HT1080 (cell line): ENCODE measurements at places on chromosomes 7 and 10. TPM values are rescaled to one million over a fixed set of nuclear protein-coding genes. Genes with fewer than 3 reads are reported as not detected.
A peak's percentile ranks its signal among the peaks of the same experiment; 100 is the strongest.

DNA sequence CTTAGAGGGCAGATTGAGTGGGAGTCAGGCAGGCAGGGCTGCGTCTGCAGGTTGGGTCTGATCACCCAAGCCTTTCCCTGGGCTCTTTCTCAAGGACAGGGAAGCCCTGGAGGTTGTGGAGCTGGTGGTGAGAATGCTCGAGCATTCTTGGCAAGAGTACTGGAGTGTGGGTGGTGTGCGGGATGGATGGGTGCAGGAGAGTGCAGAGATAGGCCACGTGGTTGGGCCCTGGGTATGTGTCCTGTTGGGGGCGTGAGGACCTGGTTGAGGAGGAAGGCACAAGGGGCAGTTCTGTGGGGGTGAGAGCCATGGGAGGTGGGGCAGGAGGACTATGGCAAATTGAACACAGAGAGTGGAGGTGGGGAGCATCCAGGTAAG lies 135.9 kb downstream of the PTPN20 start:
- no peak for DNase-seq

Gene NSMCE4A
- 75.6 and 78.4 TPM in 2 replicates for total RNA-seq

DNA sequence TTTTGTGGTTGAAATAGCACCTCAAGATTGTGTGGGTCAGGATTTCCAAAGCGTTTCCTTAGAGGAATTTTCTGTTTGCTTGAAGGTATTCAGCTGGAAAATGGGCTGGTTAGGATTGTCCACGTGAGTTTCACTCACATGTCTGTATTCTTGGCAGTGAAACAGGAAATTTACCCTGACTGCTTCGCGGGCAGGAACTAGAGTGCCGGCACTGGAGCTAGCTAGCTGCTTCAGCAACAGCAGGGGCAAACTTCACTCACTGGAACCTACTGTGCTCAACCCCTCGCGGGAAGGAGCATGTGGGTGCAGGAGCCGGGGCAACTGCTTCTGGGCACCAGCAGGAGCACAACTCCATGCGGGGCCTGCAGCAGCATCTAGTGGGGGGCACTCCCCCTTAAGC lies 38.0 kb upstream of the RTKN2 start:
- DNase-seq, result no peak

Gene UNCX
- not detected in 2 replicates for total RNA-seq

- no peak for DNase-seq
Observed at GRCh38 chr10:132044803-132045202, 20.9 kb upstream of the JAKMIP3 start.

GRCh38 chr7:54109501-54109900 lies 432.7 kb upstream of the VSTM2A start:
- peak; percentile 28 for DNase-seq

Gene UNC5B
- total RNA-seq, result 1.7 and 2.9 TPM in 2 replicates

- DNase-seq, result no peak
Observed at GRCh38 chr7:3191548-3191947, 109.5 kb upstream of the SDK1 start.

- no peak for DNase-seq
Observed at GRCh38 chr7:27115221-27116026, 12.9 kb upstream of the HOXA2 start.

Gene TAS2R39
- not detected in 2 replicates for total RNA-seq

GRCh38 chr7:130444234-130444633 lies 3.4 kb upstream of the CEP41 start:
- DNase-seq, result no peak

Gene ADIRF
- total RNA-seq, result 0.77 and 1.2 TPM in 2 replicates

Gene POLR2J2
- total RNA-seq, result 1.5 and 1.6 TPM in 2 replicates

Gene ELAPOR2
- total RNA-seq, result 6.7 and 7.7 TPM in 2 replicates

- DNase-seq, result no peak
Observed at GRCh38 chr10:131770946-131771633, 129.7 kb upstream of the PPP2R2D start.

Gene SLC25A40
- 7.6 and 7.9 TPM in 2 replicates for total RNA-seq

DNA sequence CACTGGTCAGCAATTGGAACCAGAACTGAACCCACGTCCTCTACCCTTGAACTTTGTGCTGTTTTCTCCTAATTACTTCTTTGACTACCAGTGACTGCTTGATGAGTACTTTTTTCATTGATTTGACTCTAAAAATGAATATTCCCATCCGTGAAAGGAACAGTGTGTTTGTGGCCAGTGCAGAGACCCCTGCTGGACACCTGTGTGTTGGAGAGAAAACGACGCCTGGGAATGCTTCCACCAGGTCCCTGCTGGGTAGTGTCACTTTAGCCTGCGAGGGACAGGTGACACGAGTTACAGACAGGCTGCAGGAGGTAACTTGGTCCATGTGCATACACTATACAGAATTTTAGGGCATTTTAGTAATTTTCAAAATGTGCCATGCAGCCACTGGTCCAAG lies 6.8 kb upstream of the GJD4 start:
- DNase-seq, result no peak

GRCh38 chr7:30278849-30279652 lies 5.3 kb upstream of the ZNRF2 start:
- no peak for DNase-seq

DNA sequence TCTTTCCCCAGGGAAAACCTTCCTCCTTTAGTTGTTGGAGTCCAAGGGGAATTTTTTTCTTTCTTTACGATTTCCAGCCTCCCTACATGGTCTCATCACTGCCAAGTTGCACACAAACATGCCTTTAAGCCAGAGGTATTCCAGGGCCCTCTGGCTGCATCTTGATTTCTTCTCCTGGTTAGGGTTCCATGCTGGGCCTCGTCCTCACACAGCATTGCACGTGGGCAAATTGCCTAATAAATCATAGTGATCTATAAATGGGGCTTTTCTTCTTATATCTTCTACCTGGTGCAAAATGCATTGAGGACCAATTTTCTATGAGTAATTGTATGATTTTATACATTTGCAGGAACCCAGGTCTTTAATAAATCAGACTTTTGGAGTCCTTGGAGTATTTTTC lies 284.2 kb downstream of the C7orf25 start:
- DNase-seq, result no peak

Gene CYP3A5
- total RNA-seq, result 0.18 and 0.57 TPM in 2 replicates

- no peak for DNase-seq
Observed at GRCh38 chr10:71763352-71764127, 9.8 kb downstream of the VSIR start.

- DNase-seq, result no peak
Observed at GRCh38 chr10:89148061-89148460, 59.1 kb downstream of the CH25H start.

GRCh38 chr10:35913628-35914027 lies 271.5 kb upstream of the FZD8 start:
- peak; percentile 59 for DNase-seq

GRCh38 chr10:124221356-124222317 lies 128.2 kb upstream of the CHST15 start:
- DNase-seq, result peak; percentile 82

GRCh38 chr7:87747681-87748080 lies 119.5 kb downstream of the RUNDC3B start:
- no peak for DNase-seq

- DNase-seq, result no peak
Observed at GRCh38 chr10:6173203-6173602, 29.5 kb upstream of the PFKFB3 start.

DNA sequence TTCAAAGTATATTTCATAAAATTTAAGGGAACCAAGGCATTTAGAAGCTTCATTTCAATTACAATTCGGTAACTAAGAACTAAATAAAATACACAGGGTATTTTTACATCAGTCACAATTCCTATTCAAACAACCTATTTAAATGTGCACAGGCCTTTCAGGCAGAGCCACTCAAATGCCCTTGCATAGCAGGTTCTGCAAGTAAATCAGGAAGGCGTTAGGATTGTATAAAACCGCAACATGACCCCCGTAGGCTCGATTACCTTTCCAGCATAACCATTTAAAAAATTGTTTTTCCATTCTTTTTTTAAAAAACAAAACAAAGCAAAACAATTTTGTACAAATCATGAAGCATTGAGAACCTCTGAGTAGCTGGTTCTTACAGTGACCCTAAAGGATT lies 289.9 kb upstream of the SP8 start:
- no peak for DNase-seq

GRCh38 chr10:97596101-97597082 lies 6.9 kb downstream of the C10orf62 start:
- DNase-seq, result peak; percentile 91

DNA sequence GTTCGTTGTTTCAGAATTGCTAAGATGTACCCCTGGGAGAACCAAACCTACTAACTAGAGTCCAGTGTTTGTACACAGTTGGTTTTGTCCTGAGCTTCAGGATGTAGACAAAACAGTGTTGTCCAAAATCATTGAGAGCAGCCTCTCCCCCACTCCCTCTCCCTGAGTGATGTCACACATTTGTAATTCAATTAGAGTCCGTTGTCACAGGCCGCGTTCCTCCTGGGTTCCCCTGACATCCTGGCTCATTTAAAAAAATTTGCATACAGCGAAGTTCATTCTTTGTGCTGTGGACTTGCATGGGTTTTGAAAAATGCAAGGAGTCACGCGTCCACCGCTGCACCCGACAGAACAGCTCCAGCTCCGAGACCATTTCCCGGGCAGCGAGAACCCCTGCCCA lies 10.3 kb downstream of the GRIFIN start:
- no peak for DNase-seq

Gene HECW1
- total RNA-seq, result 2.4 and 2.5 TPM in 2 replicates

Gene DYDC2
- 0.20 and 0.53 TPM in 2 replicates for total RNA-seq

DNA sequence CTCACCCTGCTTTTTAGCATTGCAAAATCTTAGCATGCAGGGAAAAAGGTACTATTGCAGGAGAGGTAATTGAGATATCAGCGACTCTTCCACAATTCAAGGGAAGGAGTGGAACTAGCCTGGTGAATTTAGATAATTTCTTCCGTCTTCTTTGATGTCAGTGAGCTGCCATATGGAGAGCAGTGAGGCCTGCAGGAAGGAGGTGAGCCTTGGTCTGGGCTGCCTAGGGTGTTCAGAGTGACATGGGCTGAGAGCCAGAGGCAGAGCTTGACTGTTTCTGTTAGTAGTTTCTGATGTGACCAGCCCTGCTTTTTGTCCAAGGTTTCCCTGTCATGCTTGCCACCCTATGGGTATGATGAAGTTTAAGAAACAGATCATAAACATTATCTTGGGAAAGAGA lies 28.6 kb downstream of the KAT6B start:
- DNase-seq, result no peak

- DNase-seq, result peak; percentile 33
Observed at GRCh38 chr7:148773334-148773733, 74.6 kb downstream of the CUL1 start.

GRCh38 chr10:125068406-125068805 lies 92.0 kb downstream of the CTBP2 start:
- no peak for DNase-seq

GRCh38 chr7:158707610-158708009 lies 3.0 kb upstream of the NCAPG2 start:
- DNase-seq, result peak; percentile 36

GRCh38 chr10:129939416-129940275 lies 24.4 kb downstream of the EBF3 start:
- DNase-seq, result no peak

GRCh38 chr7:6640246-6640721 lies 3.2 kb downstream of the ZNF316 start:
- no peak for DNase-seq

Gene SORCS3
- 0.03 and 0.05 TPM in 2 replicates for total RNA-seq

- no peak for DNase-seq
Observed at GRCh38 chr7:28328822-28329660, 83.3 kb upstream of the CREB5 start.

Gene POU6F2
- total RNA-seq, result not detected in 2 replicates

GRCh38 chr7:149053384-149053783 lies 25.1 kb upstream of the PDIA4 start:
- DNase-seq, result no peak

Gene ZKSCAN5
- 15.5 and 16.0 TPM in 2 replicates for total RNA-seq

GRCh38 chr7:16430133-16430532 lies 8.8 kb upstream of the CRPPA start:
- DNase-seq, result peak; percentile 48

DNA sequence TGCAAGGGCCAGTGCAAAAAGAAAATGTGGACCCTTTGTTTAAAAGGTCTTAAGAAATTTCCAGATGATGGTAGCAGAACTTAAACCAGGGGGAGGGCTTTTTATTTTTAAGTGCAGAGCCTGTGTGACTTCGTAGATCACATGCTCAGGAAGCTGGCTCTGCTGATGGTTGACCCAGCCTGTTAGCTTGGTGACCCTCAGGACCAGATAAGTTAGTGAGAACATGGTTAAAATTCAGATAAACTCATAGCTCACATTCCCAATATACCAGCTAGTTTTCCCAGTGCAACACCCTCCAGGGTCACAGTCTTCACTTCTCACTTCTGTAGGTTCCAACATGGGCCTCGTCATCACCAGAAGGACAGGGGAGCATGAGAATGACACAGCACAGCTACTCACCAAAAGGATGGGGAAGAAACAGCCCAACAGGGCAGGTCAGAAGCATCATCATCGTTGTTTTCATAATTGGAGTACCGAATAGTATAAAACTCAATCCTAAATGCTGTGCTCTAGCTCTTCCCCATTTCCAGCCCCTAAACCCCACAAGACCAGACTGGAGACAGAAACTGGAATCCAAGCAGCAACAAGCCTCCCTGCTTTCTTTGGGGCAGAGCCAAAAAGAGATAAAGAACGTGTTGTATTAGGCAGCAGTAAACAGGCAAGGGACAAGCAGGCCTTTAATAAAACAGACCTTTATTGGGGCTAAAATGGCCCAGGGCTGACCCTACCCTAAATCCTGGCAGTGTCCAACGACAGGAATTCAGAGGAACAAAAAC lies 102.2 kb upstream of the ANKRD1 start:
- no peak for DNase-seq

GRCh38 chr7:96300502-96300901 lies 21.4 kb downstream of the SLC25A13 start:
- DNase-seq, result no peak

GRCh38 chr7:101435461-101436220 lies 73.0 kb downstream of the COL26A1 start:
- DNase-seq, result no peak

Gene WDR91
- total RNA-seq, result 3.9 and 4.1 TPM in 2 replicates
